ENCODE measurements at places on chromosomes 2 and 18.

DNA sequence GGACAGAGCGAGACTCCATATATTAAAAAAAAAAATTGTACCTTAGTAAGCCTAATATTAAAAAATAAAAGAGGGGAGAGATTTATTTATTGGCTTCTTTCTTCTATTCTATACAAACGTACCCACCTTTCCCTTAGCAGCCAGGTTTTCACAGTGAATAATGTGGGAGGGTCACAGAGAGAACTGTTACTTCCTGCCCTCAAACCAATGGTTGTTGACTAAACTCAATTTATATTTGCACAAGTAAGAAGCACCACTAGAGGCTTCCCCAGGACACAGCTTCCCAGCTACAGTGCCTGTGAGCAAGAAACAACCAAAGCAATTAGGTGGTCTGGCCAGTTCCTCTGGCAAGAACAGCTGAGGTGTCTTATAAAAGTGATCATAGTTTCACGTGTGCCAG, 28.9 kb upstream of the GALR1 start:
- no peak for DNase-seq

DNA sequence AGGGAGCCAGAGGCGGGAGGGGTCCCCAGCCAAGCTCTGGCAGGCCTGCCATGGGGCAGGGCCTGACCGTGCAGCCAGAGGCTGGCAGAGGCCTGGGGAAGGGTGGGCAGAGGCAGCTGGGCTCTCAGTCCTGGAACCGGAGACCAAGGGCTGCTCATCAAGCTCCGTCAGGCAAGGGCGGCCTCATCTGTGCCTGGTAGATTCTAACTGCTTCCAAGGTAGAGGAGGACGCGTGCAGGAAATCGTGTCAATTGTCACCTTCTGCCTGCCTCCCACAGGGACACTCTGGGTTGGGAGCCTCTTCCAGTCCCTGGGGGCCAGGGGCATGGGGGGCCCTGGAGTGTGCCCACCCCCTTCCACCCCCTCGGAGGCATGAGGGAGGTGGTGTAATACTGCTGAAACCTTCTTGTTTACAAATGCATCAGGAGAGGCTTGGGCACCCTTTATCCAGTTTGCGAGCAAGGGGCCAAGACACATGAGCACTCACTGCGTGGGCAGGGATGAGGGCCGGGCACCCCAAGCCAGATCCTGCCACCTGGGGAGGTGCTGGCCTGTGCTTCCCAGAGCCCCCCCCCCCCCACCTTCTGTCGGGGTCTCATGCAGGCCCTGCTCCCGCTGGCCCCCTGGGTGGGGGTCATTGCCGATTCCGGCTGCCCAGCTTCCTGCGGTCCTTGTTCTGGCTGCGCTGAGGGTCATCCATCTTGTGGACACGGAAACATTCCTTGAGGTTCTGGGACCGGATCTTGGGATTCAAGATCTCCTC, 9.0 kb downstream of the SNORC start:
- no peak for DNase-seq

DNA sequence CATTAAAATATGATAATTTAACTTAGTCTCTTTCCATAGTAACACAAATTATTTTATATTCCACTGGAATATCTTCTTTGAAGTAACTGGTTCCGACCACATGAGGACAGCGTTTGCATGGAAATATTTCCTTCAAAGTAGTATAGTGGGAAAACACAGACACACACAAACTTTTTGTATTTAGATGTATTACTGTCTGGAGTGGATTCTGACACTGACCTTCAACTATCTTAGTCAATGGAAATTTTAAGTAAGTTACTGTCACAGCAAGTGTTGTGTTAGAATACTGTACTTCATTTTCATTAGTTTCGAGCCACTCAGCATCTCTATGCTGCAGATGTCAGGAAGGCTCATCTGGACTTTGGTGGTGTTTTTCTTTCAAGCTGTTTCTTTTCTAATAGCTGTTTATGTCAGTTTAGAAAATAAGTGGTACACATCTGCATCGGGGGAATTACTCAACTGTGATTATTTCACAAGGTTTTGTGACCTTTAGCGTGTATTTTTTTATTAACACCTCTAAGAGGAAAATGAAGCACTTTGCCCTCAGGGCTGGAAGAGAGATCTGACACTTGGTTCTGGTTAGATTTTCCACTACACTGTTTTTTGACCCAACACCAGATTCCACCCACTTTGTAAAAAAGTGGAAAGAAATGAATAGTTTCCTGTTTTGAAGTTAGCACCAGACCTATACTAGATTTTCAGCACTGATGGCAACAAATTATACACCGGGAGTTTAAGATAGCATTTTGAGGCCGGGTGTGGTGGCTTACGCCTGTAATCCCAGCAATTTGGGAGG, 18.9 kb upstream of the THOC1 start:
- DNase-seq: no peak

DNA sequence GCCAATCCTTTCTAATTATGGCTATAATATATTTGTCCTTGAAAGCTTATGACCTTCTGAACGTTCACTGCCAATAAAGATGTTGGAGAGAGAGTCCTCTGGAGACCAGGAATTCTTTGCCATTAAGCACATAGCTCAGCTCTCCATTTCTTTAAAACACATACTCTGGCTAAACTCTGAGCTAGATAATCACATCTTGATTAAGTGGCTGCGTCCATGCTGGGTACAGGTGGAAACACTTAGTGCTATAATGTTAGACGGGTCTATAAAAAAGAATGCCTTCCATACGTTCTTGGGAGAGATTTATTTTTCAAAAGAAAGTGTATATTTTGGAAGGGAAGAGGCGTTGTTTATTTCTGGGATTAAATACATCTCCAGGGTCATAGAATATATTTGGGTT, 314.5 kb downstream of the LPIN1 start:
- DNase-seq: no peak

DNA sequence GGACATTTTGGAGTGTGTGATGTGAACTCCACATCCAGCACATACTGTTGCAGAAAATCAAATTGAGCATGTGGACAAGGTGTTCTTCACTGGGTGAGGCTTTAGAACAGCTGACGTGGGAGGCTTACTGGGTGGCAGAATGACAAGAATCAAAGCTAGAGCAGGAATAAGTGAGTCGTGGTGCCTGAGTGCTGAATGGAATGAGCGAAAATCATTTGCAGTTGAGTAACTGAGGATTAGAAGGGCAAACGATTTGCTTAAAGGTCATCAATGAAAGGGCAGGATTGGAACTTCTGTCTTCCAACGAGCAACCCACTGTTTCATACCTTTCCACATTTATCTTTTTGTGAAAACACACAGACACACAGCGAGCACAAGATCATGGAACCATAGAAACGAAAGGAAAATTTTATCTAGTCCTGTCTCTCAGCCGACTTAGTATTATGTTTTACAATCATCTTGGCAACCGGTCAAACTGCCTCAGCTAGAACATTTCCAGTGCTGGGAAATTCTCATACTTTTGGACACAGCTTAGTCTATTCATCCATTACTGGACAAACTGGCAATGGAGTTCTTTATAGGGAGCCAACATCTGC, 7.2 kb upstream of the DAW1 start:
- DNase-seq: no peak

DNA sequence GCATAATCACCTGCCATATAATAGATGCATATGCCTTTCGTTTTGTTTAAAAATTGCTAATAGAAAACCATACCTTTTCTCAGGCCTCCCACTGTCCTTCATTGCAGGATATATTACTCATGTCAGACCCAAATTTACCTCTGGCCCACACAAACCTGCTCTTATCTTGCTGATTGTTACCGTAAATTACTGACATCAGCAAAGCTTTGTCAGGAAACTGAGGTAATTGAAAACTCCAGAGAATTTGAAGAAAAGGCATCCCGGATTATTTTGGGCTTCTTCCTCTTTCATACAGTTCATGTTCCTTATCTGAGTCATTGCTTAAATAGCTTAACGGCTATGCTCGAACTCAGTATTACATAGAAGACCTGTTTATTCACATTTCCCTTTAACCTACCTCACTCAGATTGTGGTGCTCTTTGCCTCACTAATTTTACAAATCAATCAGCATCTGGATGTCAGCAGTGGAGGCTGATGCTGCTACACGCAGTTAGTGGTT, 145.7 kb downstream of the ZEB2 start:
- DNase-seq: no peak

DNA sequence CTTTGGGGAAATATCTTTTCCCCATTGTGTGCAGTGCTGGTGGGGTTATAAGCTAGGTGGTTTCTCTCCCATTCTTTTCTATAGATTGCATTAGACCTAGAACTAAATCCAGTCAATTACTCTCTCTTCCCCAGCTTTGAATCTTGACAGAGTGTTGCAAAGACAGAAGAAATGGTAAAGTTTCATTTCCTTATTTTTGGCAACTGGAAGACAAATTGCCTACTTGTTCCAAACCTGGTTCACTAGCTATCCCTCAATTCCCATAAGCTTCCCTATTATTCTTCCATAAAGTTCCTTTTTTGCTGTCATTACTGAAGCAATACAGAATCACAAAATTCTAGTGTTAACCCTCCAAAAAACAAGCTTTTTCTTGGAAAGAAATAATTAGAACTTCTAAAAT, 94.0 kb upstream of the ITGA4 start:
- DNase-seq: no peak

- no peak for DNase-seq
Observed at GRCh38 chr2:39135690-39136259, 14.9 kb upstream of the SOS1 start.

DNA sequence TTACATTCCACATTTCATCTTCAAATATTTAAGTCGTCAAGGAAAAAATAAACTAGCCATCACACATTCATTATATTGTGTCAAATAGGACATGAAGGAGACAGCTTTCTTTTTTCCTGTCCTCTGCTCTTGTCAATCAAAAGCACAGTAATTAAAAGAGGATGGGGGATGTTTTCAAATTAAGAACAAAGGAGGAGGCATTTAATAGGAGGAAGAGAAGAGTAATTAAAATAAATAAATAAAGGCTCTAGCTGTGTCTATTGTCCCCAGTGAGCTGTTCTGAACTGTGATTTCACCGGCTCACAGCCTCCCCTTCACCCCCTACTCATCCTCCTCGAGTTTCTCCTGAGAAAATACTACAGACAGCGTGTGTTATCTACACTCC, 1377.1 kb upstream of the PIK3C3 start:
- DNase-seq: no peak

- DNase-seq: no peak
Observed at GRCh38 chr18:400456-400855, 100.0 kb downstream of the COLEC12 start.

DNA sequence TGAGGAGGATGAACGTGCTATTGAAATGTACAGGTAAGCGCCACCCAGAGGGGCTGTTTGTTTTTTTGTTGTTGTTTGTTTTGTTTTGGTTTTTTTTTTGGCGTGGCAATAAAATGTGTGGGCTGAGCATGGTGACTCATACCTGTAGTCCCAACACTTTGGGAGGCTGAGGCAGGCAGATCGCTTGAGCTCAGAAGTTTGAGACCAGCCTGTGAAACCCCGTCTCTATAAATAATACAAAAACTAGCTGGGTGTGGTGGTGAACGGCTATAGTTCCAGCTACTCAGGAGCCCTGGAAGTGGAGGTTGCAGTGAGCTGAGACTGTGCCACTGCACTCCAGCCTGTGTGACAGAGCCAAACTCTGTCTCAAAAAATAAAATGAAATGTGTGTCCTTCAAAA, 6.2 kb downstream of the PDCL3 start:
- DNase-seq: no peak

DNA sequence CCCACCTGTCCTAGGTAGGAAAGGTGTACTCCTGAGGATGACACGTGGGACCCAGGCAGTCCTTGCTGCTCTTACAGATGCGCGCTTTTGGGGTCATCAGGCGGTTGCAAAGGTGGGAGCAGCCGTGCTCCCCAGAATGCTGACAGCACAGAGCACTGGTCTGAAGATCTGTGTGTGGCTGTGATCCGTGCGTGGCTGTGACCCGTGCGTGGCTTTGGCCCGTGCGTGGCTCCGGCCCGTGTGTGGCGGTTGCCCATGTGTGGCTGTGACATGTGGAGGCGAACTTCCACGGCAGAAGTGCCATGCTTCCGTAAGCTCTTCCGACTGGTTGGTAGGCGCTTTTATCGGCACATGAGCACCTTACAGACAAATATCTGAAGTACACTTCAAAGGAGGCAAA, 270.0 kb downstream of the AGAP1 start:
- DNase-seq: no peak

- DNase-seq: no peak
Observed at GRCh38 chr2:199851501-199851810, 464 bp upstream of the FTCDNL1 start.

DNA sequence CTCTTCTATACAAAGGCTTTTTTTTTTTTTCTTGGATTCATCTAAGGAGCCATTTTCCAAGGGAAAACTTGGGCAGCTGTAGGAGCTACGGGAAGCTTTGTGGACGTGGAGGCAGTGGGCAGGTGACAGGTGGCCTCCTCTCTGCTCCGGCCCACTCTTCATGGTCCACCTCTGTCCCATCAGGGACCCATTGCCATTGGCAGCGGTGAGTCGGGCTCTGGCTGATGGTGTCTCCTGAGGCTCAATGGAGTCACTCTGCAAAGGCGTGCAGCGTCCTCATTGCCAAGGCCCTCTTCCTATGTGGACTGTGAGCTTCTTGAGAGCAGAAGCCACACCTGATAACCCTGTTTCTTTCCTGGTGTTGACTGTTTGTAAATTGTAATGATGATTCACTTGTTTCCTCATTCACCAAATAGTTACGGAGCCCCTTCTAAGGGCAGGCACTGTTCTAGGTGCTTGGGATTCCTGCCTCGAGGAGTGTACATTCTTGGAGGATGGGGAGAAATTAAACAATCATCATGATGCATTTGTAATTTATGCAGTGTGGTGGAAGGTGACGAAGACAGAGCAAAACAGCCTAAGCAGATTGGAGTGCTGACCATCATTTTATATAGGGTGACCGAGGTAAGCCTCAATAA, 240.3 kb upstream of the HS6ST1 start:
- no peak for DNase-seq

GRCh38 chr2:239305222-239305575, 95.6 kb downstream of the HDAC4 start:
- no peak for DNase-seq

DNA sequence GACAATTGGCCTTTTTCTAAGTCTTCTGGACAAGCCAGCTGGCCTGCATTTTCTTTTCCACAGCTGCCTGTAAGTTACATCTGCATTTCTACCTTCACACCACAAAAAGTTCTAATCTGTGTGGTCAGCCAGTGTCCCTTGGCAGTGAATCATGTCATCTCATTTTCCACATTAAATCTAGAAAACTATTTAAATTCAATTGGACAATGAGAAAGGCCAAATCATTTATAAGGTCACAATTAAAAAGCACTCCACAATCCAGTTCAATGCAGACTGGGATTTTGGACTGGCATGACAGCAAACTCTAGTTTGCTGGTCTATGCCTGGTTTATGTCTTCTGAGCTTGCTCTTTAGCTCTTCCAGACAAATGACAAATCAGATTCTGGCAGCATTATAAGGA, 494.2 kb upstream of the SPHKAP start:
- DNase-seq: no peak

GRCh38 chr18:2911533-2911932, 64.7 kb downstream of the EMILIN2 start:
- DNase-seq: no peak

GRCh38 chr2:28366496-28367282, 26.0 kb upstream of the FOSL2 start:
- DNase-seq: no peak

Measured in NCI-H1694 (cell line).